NCI-H187 (cell line): ENCODE measurements at places on chromosomes 4 and X.

DNA sequence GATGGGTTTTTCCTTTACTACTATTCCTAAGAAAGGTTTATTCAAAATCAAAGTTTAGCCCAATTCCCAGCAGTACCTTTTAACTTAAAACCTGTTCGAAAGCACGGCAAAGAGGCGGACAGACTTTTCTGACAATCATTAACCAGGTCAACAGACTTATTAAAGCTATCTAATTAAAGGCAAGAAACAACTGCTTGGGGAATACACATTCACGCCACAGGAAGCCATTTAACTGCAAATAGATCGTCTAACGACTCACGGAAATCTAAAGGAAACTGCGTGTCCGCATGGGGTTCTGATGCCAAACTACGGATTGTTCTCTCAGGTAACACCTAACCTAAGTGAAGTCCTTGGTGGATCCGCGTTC lies 663 bp upstream of the USP53 start:
- no peak for DNase-seq

- DNase-seq, result no peak
These were observed 306.1 kb downstream of the FBXW7 start for GRCh38 chr4:152229782-152230289.

DNA sequence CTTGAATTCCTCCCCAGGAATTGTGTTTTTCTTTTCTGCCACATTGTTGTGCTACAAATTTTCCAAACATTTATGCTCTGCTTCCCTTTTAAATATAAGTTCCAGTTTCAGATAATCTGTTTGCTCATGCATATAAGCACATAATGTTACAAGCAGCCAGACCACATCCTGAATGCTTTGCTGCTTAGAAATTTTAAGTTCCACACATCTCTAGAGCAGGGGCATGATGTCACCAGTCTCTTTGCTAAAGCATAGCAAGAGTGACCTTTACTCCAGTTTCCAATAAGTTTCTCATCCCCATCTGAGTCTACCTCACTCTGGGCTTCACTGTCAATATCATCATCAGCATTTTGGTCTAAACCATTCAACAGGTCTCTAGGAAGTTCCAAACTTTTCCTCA lies 932.5 kb downstream of the SH3BGRL start:
- DNase-seq, result no peak

- DNase-seq, result no peak
These were observed 65.7 kb downstream of the GATB start for GRCh38 chr4:151694961-151695720.

DNA sequence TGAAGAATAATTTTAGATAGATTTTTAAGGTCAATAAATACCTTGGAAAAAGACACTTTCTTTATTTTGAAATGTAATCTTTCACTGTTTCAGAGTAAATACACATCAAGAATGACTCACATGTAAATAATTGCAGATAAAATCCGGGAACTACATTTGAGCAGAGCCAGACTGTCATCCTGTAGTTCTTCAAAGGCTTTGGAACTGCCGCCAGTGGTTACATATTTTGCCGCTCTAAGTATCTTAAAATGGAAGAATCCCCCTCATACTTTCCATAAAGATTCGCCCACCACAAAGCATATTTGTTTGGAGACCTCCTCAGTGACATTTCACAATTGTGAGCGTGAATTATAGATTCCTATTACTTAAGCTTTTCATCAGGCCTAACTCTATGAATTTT lies 607.8 kb upstream of the ZFP42 start:
- DNase-seq, result no peak

GRCh38 chr4:126991965-126992364 lies 640.8 kb upstream of the INTU start:
- DNase-seq, result no peak
